CD8-positive, alpha-beta memory T cell (primary cell): ENCODE measurements at places on chromosomes 1 and 21. TPM values are rescaled to one million over a fixed set of nuclear protein-coding genes. Genes with fewer than 3 reads are reported as not detected.

The TMEM52 gene
- 0.94 TPM for total RNA-seq

The OPTC gene
- not detected for total RNA-seq

The GFI1 gene
- total RNA-seq: 74.6 TPM

The PLA2G2D gene
- total RNA-seq: not detected

The ERICH3 gene
- total RNA-seq: not detected

The LEPR gene
- total RNA-seq: 1.8 TPM

The CHRNB2 gene
- total RNA-seq: not detected

- no peaks in the 10 kb centered on the region for H3K27me3 ChIP-seq
- H3K4me1 ChIP-seq: no peaks in the 10 kb centered on the region
- H3K4me3 ChIP-seq: no peak overlapping the region
- DNase-seq: no peak
Observed at GRCh38 chr1:65541161-65541560, 120.7 kb downstream of the LEPR start.

- no peak overlapping the region for H3K4me3 ChIP-seq
- H3K27ac ChIP-seq: no peak overlapping the region
- no peak for DNase-seq
- no peaks in the 10 kb centered on the region for H3K4me1 ChIP-seq
Observed at GRCh38 chr1:67608661-67609576, 76.1 kb upstream of the GADD45A start.

- no peak overlapping the region for H3K4me3 ChIP-seq
- no peaks in the 10 kb centered on the region for H3K27me3 ChIP-seq
- no peaks in the 10 kb centered on the region for H3K36me3 ChIP-seq
- no peaks in the 10 kb centered on the region for H3K4me1 ChIP-seq
- H3K27ac ChIP-seq: no peak overlapping the region
- DNase-seq: no peak
Observed at GRCh38 chr21:40047211-40047610, 180.0 kb downstream of the PCP4 start.

- peak within 1 kb of the TSS; percentile 98 for H3K27ac ChIP-seq
- H3K4me1 ChIP-seq: peaks cover 26% of the 10 kb centered on the region
- H3K36me3 ChIP-seq: no peaks in the 10 kb centered on the region
- H3K27me3 ChIP-seq: no peaks in the 10 kb centered on the region
- H3K4me3 ChIP-seq: peak within 1 kb of the TSS; percentile 82
Observed at GRCh38 chr1:15684042-15684461, at the start of gene PLEKHM2. Gene PLEKHM2, plus strand, starts transcription at chr1:15684320. Its CDS starts 239 bp downstream, at chr1:15684559.

GRCh38 chr1:176111835-176112234, 95.3 kb downstream of the COP1 start:
- no peaks in the 10 kb centered on the region for H3K36me3 ChIP-seq
- DNase-seq: no peak
- no peaks in the 10 kb centered on the region for H3K27me3 ChIP-seq
- no peak overlapping the region for H3K4me3 ChIP-seq
- no peak overlapping the region for H3K27ac ChIP-seq

GRCh38 chr1:211114446-211114845, 19.5 kb downstream of the KCNH1 start:
- H3K4me1 ChIP-seq: no peaks in the 10 kb centered on the region
- H3K27me3 ChIP-seq: peaks cover 4% of the 10 kb centered on the region
- H3K27ac ChIP-seq: no peak overlapping the region
- DNase-seq: no peak

- no peaks in the 10 kb centered on the region for H3K36me3 ChIP-seq
- peak; percentile 16 for DNase-seq
- peaks cover 14% of the 10 kb centered on the region for H3K27me3 ChIP-seq
- H3K4me1 ChIP-seq: peaks cover 26% of the 10 kb centered on the region
Observed at GRCh38 chr1:236141447-236142252, 689 bp upstream of the GPR137B start.

DNA sequence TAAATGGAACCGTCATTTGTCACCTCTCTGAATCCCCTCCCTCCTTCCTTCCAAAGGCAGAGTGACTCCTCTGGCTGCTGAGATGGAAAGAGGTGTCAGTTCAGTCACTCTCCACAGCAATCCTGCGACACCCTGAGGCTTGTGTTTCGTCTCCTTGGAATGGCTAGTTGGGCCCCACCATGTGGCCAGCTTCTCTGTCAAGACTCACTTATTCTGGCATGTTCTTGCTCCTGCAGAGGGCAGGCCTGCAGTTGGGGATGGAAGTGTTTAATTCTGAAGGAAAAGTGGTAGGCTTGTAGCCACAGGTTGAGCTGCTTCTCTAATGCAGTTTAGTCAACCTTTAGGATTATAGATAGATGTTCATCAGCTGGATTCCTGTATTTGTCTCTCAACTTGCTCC, 149.6 kb downstream of the LMO4 start:
- H3K4me3 ChIP-seq: no peak overlapping the region
- H3K27me3 ChIP-seq: no peaks in the 10 kb centered on the region
- no peaks in the 10 kb centered on the region for H3K36me3 ChIP-seq
